ENCODE measurements at places on chromosomes 7 and 10.

DNA sequence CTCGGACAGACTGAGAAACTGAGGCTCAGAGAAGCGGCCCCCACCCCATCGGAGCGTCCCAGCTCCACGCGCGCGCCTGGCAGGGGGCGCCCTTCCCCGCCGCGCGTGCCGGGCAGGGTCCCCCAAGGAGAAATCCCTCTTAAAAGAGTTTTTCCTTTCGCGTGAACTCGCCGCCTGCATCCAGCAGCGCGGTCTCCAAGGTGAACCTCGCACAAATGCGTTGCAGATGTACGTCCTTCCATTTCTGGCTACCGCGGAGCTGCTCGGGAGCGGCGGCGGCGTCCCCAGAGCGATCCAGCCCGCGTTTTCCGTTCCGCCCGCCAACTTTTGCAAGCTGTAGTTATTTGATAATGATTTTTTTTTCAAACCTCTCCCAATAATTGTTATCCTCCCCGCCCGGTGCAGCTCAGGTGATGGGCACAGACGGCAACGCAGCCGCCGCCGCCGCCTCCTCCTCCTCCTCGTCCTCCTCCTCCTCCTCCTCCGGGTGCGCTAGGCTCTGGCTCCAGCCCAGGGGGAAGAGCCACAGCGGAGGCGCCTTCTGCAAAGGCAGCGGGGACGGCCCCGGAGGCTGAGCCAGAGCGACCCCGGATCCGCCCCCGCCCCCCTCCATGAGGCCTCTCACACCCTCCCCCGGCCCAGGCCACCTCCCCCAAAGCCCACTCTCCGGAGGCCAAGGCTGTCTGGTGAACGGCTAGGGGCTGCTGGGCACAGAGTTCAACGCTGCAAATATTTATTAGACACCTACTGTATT, 74.0 kb upstream of the CUX1 start:
- peak; percentile 48 for DNase-seq

GRCh38 chr7:14988941-14989340, 86.4 kb upstream of the DGKB start:
- DNase-seq: peak; percentile 28

- peak; percentile 60 for DNase-seq
Observed at GRCh38 chr7:30543813-30544525, 39.3 kb upstream of the GGCT start.

- DNase-seq: peak; percentile 73
Observed at GRCh38 chr10:3825244-3825643, 40.2 kb upstream of the KLF6 start.

DNA sequence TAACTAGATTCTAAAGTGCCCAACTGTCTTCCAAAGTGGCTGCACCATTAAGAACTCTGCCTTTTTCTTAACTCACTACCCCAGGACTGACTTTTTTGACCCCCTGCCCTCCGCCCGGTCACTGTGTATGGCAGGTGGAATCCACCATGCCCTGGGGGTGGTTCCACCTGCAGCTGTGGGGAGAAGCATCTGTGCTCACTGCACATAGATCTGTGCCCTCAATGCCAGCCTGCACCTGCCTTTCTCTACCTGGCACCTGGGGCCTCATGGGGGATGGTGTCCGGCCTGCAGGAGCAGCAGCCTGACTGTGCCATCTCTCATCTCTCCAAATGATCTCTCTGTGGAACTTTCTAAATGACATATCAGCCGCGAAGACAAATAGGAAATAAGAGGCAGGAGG, 353.5 kb downstream of the PAXIP1 start:
- no peak for DNase-seq

DNA sequence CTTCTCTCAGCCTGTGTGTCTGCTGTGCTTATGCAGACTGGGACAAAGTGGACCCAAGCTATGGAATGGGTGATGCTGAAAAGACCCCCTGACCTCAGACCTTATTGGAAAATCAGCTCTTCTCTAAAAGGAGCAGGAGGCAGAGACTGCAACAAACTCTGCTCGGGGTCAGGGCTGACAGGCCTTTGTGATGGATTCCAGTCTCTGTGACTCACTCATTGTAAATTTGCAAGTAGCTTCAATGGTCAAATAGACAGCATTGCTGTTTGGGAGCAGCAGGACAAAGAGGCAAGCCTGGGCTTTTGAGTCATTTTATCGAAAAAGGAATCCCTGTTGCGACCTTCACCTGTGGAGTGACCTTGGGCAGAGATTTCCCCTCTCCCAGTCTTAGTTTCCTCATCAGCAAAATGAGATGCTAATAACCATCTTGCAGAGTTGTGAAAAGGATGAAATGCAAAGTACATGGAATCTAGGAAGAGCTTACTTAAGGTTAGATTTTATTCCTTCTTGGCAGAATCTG, 26.1 kb upstream of the GPR26 start:
- peak; percentile 40 for DNase-seq

GRCh38 chr7:153886506-153887441, 165.4 kb upstream of the DPP6 start:
- peak; percentile 2 for DNase-seq

- DNase-seq: no peak
Observed at GRCh38 chr10:1498746-1499358, 238.5 kb downstream of the ADARB2 start.

DNA sequence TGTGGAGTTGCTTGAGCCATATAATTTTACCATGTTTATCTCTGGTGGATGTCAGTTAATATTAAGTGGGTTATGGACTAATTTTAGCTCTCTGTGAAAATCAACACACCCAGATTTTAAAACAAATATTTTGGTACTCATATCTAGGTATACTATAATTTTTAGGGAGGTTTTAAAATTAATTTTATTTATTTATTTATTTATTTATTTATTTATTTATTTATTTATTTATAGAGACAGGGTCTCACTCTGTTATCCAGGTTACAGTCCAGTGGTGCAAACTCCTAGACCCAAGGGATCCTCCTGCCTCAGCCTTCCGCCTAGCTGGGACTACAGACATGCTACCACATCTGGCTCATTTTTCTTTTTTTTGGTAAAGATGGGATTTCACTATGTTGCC, 7.3 kb upstream of the CREM start:
- no peak for DNase-seq

DNA sequence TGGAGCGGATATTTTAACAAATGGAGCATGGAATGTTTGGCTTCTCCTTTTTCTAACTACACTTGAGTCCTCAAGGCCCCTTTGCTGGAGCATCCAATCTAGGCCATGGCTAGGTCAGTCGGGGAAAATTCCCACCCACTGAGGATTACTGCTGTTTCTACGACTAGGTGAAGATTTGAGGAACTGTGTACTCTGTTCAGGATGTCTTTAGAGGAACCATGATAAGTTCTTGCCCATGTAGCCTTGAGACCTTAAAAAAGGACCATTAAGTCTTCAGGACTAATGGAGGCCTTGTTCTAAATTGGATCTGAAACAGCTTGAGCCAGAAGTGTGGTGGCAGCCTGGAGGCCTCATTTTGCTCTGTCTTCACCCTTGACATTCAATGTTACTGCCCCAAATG, 6.2 kb downstream of the AGK start:
- no peak for DNase-seq

DNA sequence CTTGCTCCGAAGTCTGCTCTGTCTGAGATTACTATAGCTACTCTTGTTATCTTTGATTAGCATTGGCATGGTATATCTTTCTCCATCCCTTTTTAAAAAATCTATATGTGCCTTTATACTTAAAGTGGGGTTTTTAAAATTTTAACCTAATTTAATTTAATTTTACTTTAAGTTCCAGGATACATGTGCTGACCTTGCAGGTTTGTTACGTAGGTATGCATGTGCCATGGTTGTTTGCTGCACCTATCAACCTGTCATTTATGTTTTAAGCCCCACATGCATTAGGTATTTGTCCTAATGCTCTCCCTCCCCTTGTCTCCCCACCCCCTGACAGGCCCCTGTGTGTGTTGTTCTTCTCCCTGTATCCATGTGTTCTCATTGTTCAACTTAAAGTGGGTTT, 54.6 kb downstream of the TBC1D12 start:
- no peak for DNase-seq

DNA sequence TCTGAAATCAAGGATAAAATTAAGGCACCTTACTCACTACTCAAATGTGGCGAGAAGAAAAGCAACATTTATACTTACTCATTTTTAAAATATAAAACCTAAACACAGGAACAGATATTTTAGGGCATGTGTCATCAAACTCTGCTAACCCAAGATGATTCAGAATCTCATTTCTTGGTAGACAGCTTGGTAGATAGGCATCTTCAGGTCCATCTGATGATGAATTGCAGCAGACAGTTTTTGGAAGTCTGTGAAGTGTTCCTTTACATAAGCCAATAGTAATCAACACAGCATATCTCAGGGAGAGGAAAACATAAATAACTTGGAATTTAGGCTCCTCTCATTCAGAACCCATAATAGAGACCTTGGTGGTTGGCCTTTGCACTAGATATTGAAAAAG, 3.4 kb downstream of the HIPK2 start:
- peak; percentile 91 for DNase-seq

DNA sequence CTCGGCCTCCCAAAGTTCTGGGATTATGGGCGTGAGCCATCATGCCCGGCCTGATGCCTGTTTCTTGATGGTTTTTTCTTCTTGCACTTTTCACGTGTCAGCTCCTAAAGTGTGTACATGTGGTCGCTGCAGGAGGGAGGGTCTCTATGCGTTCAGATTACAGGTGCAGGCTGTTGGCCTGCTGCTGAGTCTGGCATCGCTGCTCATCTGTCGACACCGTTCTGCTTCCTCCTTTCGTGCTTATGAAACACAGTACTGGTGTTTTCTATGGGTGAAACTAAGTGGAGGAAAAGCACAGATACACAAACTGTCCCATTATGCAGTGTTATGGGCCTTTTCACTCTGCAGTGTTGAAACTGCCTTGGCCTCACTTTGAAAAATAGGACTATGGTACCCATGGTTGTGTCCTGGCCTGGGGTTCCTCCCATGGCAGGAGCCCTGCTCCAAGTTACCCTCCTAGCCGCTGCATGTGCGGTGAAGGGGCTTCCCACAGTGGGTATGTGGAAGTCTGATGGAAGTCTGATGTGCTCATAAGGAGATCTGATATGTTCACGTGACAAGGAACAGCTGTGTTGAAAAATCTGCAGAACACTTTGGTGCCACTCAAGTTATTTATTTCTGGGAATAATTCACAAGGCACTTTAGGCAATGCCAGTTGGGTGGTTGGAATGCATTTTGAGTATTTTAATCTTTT, 23.5 kb downstream of the OGDH start:
- DNase-seq: no peak

DNA sequence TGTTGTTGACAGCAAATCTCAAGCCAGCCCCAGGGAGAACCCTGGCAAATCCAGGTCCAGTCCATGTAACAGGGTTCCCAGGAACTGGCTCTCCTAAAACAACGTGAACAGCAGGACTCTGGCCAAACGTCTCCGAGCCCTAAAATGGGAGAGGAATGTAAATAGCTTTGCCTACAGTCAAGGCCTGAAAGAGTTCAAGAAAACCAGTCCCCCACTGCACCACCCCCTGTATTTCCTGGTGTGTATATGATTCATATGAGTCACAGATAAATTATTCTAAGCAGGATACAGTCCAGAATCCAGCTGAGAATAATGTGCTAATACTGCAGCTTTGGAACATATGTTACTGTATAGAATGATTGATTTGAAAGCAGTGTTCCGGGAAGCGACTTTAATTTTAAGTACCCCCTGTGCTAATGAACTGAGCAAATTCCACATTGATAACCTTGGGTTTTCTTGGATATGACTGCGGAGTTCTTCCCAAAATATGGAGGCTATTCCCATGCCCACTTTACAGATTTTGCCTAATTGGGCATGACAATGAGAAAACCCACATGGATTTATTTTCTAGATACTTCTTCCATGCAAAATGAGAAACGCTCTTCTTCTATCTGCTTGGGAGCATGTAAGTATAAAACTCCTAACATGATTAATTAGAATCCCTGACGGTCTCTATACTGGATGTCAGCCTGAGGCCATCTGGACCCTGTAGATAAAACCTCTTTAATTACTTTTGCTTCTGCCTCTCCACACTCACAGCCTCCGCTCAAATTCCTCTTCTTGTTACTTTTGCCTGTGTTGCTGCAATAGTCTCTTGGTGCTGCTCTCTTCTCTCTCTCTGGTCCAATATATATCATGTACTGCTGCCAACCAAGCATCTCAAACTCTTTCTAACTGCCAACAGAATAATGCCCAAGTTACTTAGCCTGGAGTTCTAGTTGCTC, 50.2 kb downstream of the LAMB4 start:
- peak; percentile 98 for DNase-seq

DNA sequence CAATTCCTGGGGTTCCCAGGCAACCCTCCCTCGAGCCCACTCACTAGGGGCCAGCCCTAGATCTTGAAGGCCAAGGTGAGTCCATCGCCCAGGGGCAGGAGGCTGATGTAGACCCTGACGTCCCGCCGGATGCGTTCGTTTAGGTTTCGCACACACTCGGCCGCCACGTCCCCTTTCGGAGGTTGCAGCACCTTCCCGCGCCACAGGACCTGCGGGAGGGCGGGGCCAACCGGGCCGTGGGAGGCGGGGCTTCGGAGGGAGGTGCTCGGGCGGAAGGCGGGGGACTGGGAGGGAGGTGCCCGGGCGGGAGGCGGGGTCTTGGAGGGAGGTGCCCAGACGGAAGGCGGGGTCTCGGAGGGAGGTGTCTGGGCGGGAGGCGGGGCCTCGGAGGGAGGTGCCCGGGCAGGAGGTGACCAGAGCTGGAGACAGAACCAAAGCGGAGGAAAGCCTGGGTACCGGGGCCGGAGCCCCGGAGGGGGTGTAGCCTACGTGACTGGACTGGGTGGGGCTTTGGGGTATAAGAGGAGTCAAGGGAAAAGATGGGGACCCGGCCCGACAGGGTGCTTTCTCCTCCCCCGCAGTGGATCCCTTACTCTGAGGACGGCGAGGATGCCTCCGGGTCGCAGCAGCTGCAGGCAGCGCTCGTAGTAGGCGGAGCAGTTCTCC, 1.6 kb downstream of the COMTD1 start:
- DNase-seq: peak; percentile 82

DNA sequence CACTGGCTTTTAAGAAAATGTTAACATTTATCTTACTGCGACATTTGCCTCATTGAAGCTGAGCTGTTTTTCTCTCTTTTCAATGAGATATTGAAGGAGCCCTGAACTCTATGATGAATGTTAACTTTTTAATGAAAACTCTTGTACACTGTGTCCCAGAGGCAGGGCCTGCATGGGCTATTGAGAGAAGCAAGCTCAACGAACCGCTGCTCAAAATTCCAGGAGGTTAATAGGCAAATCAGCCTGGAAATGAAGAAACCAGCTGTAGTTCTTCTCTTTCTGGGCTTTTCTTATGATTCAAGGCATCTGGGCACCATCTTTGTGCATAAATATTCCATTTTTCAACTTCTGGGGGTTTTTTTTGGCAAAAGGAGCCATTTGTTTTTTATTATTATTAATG, 168.4 kb upstream of the NPVF start:
- no peak for DNase-seq

DNA sequence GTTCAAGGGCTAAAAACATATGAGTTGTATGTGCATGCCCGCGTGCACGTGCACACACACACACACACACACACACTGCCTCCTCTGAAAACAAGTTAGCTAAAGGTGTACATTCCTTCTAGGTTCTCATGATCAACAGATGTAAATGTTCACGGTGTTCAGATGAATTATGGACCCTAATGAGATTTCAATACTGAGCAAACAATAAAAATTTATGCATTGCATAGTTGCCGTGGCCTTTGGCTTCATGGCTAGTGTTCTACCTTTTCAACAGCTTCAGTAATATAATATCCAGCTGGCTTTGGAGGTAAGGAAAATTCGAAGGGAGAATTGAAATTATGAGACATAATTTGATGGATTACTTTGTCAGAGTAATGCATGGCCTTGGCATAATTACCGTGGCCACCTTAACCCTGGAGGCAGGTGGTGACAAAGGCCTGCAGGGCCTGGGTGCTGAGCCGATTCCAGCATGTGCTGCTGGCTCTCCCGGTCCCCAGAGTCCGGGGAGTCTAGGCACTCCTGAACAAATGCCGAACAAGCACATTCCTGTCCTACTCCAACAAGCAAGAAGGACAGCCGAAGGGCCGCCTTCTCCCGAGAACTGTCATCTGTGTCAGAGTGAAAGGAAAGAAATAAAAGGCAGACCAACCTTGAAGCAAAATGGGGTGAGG, 166.6 kb upstream of the TCF7L2 start:
- DNase-seq: no peak
